Activated CD8-positive, alpha-beta memory T cell treated with anti-CD3 and anti-CD28 coated beads for 1 hour (primary cell): ENCODE measurements at places on chromosomes 4 and X.

- no peak for DNase-seq
Observed at GRCh38 chr4:185322803-185323202, 72.9 kb downstream of the LRP2BP start.

GRCh38 chrX:54530357-54530900, 410 bp downstream of the GNL3L start:
- DNase-seq: no peak

DNA sequence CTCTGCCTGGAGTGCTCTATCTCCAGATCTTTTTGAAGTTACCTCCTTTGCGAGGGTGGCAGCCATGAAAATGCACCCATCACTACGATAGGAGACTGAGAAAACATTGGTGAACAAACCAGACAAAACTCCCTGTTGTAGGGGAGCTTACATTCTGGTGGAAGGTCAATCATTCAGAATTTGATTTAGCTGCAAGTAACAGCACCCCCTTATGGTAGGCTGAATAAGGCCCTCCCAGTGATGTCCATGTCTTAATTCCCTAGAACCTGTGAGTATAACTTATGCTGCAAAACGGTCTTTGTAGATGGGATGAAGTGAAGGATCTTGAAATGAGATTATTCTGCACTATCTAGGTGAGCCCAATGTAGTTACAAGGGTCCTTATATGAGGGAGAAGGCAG, 5.6 kb upstream of the TEC start:
- no peak for DNase-seq

- DNase-seq: no peak
Observed at GRCh38 chr4:123816462-123816861, 419.9 kb downstream of the SPRY1 start.

DNA sequence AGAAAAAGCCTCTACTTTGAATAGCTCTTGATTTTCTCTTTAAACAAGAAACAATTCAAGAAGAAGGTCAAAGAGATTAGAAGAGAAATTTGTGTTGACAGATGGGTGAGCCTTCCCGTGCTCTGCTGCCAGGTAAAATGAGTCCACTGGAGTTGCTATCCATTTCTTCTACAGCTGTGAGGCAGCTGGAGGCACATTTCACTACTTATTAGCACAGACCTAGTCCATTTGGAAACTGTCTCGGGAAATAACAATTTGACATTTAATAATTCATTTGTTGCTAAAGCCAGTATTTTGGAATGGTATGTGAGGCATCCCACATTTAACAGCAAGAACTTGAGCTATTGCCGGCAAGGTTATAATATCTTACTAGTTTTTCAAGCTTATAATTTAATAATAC, 396.8 kb upstream of the GRIA3 start:
- DNase-seq: no peak

- no peak for DNase-seq
Observed at GRCh38 chr4:139582044-139582443, 26.0 kb upstream of the SETD7 start.

DNA sequence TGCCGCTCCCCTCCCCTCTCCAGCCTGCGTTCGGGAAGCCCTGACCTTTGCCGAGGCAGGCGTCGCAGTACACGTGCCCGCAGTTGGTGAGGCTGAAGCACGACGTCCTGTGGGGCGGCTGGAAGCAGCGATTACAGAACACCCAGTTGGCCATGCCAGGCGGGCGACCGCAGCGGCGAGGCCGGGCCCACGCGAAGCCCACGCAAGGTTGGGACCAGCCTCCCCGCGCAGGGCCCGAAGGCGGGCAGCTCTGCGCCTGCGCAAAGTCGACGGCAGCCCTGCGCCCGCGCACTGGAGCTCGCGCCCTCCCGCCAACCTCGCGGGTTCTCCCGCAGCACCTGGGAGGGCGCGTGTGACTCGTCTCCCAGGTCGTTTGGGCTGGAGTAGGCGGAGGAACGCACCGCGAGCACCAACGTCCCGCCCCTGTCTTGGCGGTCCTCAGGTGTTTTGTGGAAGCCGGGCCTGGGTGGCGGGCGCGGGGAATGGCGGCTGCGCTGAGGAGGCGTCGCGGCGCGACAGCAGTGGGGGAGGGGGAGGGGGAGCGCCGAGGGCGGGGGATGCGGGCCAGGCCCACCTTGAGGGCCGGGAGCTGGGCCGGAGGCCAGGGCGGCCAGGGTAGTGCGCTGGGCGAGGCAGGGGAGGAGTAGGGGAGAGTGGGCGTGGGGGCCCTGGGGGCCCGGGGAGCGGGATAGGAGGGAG, at the start of gene RNF212:
TSS of gene RNF212 (minus strand) at position 254 of the 699 bp plus-strand sequence. CDS start at position 154, 100 bp downstream.
- DNase-seq: peak; percentile 30

DNA sequence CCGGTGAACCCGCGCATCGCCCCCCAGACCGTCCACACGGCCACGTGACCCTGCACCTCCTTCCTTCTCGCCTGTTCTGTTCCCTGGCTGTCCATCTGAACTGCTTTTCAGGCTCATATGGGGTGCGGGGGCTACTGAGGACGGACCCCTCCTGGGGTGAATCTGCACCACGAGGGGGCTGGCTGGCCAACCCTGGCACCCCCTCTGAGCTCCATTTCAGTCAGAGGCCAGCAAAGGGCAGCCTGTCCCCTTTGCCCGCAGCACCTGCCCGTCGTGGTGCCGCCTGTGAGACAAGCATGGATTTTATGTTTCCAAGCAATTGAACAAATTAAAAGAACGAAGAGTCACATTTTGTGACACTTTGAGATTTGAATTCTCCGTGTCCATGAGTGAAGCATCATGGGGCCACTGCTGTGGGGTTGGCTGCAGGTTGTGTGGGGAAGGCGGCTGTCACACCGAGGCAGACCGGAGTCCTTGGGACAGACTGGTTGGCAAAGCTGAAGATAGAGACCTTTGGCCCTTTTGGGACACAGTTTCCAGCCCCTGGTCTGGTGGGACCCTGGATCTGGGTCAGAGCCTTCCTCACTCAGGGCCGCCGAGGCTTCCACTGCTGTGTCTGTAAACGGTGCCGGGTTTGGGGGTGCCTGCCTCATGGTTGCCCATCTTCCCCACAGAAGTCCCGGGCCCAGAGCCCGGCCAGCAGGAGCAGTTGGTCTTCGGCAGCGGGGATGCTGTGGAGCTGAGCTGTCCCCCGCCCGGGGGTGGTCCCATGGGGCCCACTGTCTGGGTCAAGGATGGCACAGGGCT, 5.7 kb downstream of the FGFR3 start:
- no peak for DNase-seq

DNA sequence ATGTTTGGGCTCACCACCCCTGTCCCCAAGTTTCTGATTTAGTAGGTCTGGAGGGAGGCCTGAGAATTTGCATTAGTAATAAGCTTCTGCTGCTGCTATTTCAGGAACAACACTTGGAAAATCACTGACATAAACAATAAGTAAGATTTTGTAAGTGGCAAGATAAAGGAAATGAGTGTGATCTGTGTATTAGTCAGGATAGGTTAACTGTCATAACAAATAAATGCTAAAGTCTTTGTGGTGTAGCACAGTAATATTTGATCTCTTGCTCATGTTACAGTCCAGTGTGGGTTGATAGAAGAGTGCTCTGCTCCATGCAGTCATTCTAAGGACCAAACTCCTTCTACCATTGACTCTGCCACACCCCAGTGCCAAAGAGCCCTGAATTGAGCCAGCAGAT, 67.0 kb downstream of the NHS start:
- DNase-seq: no peak

DNA sequence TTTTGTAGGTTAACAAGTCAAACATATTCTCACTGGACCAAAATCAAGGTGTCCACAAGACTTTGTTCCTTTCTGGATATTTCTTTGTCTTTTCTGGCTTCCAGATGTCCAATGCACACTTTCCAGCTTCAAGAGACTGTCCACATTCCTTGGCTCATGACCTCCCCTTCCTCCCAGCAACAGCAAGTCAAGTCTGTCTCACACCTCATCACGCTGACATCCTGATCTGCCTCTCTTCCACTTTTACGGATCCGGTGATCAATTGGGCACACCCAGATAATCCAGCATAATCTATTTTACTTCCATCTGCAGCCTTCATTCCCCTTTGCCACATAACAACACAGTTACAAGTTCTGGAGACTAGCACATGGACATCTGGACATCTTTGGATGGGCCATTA, 9.6 kb downstream of the TIFA start:
- no peak for DNase-seq

GRCh38 chrX:7242613-7243012, 94.7 kb upstream of the PUDP start:
- DNase-seq: no peak

- DNase-seq: no peak
Observed at GRCh38 chr4:98873059-98873458, 55.9 kb downstream of the EIF4E start.
